ENCODE measurements at places on chromosomes 4 and X.

DNA sequence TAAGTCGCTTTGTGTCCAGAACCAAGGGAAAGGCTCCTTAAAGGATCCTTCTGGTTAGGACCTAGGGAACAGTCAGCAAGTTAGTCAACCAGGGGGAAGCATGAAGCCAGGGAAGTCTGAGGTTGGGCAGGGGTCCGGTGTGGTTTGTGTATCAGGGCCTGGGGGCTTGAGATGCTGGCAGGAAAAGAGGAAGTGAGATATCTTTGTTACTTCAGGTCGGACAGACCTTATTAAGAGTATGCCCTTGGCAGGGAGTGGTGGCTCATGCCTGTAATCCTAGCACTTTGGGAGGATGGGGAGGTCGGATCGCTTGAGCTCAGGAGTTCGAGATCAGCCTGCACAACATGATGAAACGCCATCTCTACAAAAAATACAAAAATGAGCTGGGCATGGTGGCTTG, 52.3 kb upstream of the TRPC5OS start:
- DNase-seq = no peak

GRCh38 chr4:70138751-70139150, 15.3 kb upstream of the PRR27 start:
- no peak for DNase-seq

GRCh38 chr4:12545812-12546211, 938.3 kb downstream of the RAB28 start:
- no peak for DNase-seq

DNA sequence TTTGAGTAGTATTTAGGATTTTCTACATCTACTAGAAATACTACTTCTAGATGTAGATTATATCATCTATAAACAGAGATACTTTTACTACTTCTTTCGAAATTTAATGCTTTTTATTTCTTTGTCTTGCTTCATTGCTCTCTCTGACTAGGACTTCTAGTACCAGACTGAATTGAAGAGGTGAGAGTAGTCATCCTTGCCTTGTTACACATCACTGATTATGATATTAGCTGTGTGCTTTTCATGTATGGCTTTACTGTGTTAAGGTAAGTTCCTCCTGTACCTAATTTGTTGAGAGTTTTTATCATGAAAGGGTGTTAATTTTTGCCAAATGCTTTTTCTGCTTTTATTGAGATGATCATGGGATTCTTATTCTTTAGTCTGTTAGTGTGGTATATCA, 19.6 kb upstream of the IL2 start:
- DNase-seq = no peak

- no peak for DNase-seq
Observed at GRCh38 chrX:45404206-45404605, 203.5 kb upstream of the DIPK2B start.

DNA sequence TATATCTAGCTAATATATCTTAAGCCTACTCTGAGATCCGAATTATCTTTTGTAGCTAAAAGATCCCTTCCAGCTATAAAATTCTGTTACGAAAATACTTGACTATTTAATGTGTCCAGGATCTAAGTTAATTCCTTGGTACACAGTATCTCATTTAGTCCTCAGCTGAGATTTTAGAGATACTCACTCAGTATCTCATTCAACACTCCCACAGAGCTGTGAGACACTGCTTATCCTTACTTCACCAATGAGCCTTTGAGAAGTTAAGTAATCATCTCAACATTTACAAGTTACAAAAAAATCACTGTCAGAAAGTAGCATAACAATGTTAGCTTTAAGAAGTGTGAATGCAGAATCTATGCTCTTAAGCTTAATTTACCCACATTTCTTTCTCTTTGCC, 76.6 kb downstream of the LIMCH1 start:
- DNase-seq = no peak

DNA sequence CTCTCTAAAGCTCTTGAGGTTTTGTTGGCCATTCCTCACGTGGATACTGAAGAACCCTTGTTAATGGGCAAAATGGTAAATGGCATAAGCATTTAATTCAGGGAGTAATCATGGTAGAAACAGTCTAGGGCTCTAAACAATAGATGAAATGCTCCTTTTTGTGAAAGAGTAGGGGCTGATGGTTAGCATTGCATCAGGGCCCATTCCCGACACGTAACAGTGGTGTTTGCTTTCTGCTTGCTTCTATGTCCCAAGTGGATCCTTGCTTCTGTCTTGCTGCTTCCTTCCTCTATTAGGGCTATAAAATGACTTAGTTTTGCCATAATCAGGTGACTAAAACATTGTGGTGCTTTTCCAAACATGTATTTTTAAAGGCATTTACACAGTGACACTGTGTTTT, 230.9 kb upstream of the AFF2 start:
- DNase-seq = no peak

- no peak for DNase-seq
Observed at GRCh38 chrX:53918702-53919101, 125.6 kb downstream of the PHF8 start.

GRCh38 chrX:133285341-133285740, 67.2 kb upstream of the TFDP3 start:
- no peak for DNase-seq

DNA sequence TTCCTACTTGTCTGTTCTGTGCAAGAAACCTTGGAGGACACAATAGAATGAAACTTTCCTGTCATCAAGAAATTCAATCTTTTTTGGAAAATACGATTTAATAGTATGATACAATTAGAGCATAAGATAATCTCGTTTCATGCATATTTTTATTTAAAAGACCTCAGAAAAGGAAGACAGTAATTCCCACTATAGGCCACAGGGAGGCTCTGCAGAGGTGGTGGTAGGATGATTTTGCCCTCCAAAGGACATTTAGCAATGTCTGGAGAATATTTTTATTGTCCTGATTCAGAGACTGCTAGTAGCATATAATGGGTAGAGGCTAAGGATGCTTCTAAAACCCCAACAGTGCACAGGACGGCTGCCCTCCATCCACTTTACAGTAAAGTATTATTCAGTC, 68.7 kb downstream of the PAK3 start:
- DNase-seq = no peak

GRCh38 chr4:78707793-78708192, 68.4 kb upstream of the BMP2K start:
- no peak for DNase-seq

DNA sequence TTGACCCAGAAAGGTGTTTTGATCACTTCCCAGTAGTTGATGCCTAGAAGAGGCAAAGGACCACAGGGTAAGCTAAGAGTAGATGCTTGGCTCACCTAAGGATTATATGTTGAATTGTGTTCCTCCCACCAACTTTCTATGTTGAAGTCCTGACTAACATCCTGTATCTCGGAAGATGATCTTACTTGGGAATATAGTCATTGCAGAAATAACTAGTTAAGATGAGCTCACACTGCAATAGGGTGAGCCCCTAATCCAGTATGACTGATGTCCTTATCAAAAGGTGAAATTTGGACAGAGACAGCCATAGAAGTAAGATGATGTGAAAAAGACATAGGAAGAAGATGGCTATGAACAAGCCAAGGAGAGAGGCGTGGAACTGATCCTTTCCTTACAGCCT, 3.3 kb upstream of the HMGB2 start:
- DNase-seq = no peak

DNA sequence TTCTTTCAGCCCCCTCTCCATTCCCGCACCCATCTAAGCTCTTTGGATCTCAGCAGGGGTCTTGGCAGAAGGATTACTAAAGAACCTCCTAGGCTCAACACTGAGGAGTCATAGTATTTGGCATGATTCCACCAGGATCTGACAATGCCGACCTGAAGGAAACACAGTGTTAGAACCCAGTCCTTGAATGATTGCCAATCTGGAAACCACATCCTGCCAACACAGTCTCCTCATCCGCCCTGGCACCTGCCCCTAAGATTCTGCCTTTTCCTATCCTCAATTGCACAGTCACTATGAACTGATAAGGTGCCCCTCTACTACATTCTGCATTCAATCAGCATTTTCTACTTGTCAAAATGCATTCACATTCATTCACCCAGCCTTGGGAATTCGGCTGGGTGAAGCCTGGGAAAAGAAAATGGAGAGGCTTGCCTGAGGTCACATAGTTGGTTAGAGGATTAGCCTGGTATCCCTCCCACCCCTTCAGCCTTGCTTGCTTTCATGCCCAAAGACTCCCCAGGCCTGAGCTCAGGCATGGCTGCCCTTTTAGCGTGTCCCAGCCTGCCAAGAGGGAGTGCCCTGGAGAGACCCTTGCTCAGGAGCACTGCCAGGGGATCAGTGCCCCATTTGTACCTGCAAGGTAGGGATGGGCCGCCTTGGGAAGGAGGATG, 2.2 kb upstream of the CLDN2 start:
- no peak for DNase-seq

DNA sequence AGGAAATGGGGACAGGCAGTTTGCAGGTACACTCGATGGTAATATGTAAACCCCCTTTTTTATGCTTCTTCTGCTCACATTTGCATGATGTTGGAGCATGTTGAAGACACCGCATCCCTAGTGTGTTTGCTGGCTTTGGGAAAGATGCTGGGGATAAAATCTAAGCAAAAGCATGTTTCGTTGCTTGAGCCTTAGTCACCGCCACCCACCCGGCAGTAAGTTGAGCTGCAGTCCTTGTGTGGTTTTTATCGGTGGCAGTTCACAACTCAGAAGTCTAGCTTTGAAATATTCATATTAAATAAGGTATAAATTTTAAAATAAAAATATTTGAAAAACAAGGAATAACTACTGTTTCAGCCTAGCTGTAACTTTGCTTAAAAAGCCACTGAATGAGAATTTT, 21.7 kb upstream of the MND1 start:
- no peak for DNase-seq

DNA sequence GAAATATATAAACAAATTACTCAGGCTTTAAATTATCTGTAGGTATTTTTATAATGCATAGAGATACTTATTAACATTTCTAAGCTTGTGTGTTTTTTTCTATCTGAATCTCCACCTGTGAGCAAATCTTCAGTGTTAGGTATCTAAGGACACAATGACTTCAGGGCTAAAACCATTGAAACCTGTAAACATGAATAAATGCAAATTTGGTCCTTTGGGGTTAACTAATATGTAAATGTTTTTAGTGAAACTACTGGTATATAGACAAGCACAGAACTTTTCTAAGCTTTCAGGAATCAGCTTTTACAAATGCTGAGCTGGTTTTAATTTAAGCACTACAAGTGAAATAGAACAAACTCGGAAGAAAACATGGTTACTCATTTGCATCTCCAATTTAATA, 147.9 kb downstream of the FBXO8 start:
- no peak for DNase-seq

GRCh38 chr4:171846893-171847292, 33.7 kb downstream of the GALNTL6 start:
- DNase-seq = no peak

DNA sequence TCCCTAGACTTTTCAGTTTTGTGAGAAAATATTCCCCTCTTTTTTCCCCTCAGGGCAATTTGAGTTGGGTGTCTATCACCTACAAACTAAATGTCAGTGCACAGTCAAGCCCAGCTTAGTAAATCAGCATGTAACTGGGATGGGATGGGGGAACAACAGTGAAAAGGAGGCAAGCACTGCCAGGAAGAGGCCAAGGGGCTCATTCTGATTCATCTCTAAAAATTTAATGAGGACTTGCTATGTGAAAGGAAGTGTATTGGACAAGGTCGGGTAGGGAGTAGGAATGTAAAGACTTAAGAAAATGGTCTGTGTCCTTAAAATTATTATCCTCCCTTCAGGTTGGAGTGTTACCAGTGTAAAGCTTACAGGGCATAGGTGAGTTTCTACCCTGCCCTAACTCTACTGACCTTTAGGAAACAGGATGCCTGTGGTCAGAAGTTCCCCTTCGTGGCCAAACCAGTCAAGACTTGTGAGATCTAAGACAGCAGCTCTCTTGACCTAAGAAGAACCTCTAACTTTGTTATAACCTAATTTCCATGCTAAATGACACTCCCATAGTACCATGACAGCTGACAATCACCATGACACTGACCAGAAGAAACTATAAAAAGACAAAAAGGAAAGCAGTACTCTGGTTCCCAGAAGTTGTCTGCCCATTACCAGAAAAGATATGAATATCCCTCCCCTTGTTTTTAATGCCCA, 194.4 kb upstream of the LDB2 start:
- DNase-seq = no peak

DNA sequence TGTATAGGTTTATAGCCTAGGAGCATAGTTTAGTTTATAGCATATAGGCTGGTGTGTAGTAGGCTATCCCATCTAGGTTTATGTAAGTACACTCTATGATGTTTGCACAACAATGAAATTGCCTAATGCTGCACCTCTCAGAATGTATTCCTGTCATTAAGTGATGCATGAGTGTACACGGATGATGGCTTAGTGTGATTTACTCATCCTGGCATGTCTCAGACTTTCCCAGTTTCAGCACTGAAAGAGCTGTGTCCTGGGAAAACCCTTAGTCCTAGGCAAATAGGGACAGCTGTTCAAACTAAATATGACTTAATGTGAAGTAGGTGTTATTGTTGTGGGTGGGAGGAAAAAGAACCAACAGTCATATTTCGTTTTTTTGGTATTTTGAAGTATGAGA, 264.9 kb upstream of the MAGEB18 start:
- DNase-seq = no peak

DNA sequence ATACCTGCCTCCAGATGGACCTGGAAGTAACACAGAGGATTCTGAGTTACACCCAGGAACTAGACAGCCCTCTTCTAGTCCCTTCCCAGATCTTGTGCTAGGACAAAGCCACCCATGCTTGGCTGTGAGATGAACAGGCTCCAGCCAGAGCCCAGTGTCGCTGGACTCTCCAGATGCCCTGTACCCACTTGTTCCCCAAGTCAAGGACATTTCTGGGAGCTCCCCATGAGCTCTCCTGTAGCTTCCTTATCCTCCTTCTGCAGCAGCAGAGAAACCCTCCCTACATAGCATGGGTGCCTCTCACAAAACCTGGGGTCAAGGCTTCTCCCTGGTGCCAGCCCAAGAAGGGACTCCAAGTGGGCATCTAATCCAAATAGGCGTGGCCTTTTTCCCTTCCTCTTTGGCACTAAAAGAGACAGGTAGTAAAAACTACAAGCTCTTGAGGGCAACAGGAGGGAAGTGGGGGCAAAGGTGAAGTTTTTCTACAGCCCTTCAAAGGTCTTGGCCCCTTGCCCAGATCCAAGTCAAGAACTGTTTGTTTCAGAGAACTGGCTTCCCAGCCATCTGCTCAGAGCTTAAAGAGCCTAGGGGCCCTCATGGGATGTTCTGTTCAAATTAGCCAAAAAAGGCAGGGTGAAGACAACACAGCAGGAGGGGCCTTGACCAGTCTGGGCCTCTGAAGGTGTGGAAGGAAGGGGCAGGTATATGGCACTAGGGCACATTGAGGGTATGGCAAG, 8.5 kb upstream of the ERCC6L start:
- no peak for DNase-seq

GRCh38 chrX:769796-770195, 139.2 kb downstream of the SHOX start:
- no peak for DNase-seq

DNA sequence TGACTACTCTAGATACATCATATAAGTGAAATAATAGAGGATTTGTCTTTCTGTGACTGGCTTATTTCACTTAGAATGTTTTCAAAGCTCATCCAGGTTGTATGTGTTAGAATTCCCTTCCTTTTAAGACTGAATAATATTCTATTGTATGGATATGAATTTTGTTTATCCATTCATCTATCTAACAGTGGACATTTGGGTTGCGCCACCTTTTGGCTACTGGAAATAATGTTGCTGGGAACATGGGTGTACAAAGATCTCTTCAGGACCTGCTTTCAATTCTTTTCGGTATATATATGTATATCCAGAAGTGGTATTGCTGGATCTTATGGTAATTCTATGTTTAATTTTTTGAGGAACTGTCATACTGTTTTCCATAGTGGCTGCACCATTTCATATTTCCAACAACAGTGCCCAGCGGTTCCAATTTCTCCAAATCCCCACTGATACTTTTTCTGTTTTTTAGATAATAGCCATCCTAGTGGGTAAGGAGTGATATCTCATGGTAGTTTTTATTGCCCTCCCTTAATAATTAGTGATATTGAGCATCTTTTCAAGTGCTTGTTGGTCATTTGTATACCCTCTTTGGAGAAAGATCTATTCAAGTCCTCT, 3.4 kb upstream of the SCD5 start:
- no peak for DNase-seq
